Right kidney (tissue), 9 donors: ENCODE measurements at places on chromosomes 7 and 10.

- peak; percentile 27 for DNase-seq
These were observed 71.8 kb upstream of the PIK3CG start for GRCh38 chr7:106793015-106793975.

DNA sequence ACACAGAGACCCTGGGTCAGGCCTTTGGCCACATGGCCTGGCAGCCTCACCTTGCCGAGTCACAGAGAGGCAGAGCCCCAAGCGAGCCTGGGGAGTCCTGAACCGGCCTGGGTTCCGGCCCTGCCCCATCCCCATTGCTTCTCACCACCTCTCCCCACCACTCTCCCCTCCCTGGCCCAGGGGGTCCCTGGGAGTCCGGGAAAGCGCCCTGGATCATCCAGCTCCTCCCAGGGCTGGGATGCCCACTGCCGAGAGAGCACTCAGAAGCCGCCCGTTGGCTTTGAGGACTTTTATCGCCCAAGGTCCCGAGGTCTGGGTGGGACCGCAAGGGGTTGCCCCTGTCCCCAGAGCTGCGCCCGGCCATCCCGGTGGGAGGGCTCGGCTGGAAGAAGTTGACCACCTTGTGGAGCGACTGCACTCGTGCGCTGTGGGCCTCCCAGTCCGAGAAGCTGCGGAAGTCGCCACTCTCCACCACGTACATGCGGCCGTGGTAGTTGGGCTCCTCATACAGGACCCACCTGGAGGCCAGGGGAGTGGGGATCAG, 8.1 kb downstream of the CRYGN start:
- no peak for DNase-seq

DNA sequence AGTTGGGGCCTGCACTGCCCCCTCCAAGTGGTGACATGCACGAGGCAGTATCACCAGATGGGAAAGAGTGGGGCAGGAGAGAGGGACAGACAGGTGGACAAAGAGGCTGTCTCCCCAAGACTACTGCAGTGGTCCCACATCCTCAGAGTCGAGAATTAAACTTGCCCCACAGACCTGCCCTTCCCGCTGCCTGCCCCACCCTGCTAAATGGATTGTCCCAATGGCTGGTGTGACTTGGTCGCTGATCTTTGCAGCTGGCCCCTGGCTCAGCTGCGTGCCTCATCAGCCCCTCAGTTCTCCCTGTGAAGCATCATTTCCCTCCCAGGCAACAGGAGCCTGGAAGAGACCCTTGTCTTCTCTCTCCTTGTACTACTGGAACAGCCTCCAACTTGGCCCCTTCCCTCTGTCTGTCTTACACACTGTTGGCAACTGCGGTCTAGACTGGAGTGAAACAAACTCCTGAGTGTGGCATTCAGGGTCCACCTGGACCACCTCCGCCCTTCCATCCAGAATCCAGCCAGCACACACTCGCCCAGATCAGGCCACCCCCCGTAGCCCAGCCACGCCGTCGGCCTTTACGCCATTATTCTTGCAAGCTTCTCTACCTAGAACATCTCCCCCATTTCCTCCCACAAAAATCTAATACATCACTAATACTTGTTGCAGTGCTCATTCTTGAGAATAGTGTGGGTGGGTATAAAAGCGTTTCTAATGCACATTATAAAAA, 275.1 kb downstream of the CELF2 start:
- DNase-seq: no peak

GRCh38 chr7:82012453-82012852, 242.6 kb upstream of the HGF start:
- DNase-seq: no peak

DNA sequence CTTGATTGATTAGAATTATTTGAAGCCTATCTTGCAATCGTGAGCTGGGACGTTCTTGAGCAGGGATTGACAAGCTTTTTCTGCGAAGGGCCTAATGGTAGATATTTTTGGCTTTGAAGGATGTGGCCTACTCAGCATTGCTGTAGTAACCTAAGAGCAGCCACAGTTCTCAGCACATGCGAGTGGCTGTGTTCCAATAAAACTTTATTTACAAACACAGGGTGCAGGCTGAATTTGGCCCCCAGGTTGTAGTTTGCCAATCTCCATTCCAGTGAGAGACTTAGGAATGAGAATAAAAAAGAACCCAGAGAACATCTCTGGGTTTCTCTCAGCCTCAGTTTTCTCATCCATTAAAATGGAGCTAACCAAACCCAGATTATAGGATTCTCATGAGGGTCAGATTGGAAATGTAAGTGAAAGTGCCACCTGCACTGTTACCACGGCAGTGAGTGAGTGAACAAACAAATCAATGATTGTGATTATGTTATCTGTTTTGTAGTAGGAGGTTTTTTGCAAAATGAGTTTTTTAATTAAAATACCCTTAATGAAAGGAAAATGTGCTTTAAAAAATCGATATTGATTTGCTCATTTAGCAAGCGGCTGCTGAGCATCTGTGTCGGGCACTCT, 664.0 kb downstream of the SDK1 start:
- DNase-seq: no peak

- DNase-seq: no peak
These were observed 47.9 kb downstream of the EXOC4 start for GRCh38 chr7:133300811-133301210.

DNA sequence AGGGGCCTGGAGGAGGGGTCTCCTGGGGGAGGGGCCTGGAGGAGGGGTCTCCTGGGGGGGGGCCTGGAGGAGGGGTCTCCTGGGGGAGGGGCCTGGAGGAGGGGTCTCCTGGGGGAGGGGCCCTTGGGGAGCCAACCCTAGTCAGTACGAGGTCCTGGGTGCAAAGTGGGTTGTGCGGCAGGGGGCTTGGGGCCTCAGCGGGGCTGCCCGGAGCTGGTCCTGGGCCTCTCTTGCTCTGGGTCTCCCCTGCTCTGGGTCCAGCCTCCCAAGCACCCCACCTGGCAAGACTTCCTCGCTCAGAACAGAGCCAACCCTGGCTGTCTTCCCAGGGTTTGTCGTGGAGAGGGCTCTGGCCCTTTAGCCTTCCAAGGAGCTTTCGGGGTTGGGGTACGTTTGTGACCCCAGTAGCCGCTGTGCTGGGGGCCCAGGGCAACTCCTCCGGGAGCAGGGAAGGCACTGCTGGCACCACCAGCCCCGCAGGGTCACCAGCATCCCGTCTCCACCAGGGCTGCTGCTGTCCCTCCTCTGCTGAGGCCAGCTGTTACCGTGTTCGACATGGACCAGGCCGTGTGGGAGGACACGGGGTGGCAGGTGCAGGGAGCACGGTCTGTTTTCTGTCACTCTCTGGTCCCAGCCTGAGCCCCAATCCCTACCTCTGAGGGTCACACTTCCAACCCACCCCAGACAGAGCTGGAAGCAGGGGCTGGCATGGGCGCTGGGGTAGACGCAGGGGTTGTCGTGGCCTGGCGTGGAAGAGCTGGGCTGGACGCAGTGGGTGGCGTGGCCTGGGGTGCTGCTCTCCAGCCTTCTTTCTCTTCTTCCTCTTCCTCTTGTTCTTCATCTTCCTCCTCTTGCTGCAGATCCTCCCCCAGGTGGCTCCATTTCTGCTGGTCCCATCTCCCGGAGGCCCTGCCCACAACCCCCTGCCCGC, 22.8 kb downstream of the PWWP2B start:
- no peak for DNase-seq

DNA sequence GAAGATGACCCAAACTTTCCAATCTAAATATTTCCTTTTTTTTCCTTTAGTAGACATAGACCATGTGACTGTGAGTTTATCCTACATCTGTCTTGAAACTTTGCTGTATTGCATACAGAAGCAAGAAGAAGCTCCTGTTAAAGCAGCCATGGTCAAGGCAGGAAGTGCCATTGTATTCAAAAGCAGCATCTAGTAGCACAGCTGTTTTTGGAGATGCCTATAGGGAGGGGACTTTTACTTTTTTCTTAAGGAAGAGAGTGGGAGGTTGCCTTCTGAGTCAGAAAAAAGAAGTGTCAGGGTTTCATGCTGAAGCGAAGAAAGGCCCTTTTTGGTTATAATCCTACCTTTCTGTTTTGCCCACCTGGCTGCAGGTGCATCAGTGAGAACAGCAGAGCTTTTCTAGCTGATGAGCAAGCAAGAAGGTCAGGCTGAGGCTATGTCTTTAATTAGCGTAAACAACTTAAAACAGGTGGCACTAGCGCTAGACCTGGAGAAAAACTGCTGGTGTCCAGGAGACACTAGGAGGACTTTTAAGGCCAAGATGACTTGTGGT, 234.1 kb upstream of the AGK start:
- DNase-seq: no peak

GRCh38 chr10:51876979-51877378, 177.6 kb upstream of the CSTF2T start:
- DNase-seq: no peak

- DNase-seq: no peak
These were observed 27.3 kb upstream of the HERPUD2 start for GRCh38 chr7:35722054-35722849.

DNA sequence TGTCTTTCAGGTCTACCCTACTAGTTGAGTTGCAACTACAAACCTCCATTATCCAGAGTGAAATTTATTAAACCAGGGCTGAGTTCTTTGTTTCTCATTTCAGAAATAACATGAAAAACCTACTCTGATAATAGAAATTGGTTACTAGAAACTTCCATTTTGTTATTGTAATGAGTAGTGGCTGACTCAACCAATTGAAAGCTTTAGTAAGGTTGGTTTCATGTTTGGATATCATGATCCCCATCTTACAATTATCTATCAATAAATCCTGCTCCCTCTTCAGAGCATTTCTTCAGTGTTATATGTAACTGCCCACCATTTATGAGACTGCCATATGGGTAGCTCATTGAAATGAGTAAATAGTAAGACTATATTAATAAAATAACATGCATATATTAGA, 16.9 kb downstream of the MDFIC start:
- DNase-seq: no peak

GRCh38 chr10:75472685-75473084, 41.3 kb downstream of the LRMDA start:
- DNase-seq: no peak

DNA sequence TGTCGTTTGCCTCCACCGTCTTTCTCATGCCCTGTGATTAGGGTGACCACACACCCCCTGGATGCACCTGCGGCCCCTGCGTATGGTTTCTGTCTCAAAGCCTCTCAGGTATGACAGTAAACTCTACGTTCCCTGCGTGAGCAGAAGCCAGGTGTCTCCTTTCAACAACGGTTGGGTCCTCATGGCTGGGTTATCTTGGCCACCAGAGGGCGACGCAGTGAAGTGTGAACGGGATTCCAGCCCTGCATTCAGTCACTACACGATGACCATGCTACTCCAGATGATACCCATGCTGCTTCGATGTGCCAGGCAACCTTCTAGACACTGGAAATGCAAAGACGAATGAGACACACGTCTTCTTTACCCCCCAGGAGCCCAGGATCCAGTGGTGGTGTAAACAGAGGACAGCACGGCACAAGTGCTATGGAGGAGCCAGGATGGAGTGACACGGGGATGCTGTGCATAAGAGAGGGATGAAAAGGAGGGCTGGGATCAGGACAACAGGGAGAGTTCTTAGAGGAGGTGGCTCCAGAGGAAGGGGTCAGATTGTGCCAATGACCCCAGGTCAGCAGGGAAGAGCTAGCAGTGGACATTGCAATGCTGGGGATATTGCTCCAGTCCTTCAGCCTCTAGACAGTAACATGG, 228.1 kb upstream of the PFKP start:
- DNase-seq: no peak

GRCh38 chr7:36182854-36183604, 30.0 kb downstream of the EEPD1 start:
- DNase-seq: no peak
